ENCODE measurements at places on chromosomes 13 and 19.

DNA sequence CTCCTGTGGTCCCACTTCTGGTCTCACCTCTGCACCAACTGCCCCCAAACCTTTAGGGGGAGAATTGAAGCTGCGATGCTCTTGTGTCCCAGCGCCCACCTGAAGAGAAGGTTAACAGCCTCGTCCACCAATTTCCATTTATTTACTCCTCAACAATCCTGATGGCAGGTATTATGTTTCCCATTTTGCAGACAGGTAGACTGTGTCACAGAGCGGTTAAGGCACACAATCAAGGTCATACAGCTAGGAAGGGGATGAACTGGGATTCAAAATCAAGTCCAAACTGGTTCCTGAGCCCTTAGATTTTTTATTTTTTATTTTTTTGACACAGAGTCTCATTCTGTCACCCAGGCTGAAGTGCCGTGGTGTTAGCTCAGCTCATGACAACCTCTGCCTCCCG is 6.2 kb downstream of the DNASE2 start:
- DNase-seq = no peak

- no peak for DNase-seq
Measured at GRCh38 chr13:54705738-54706137, 1677.1 kb downstream of the OLFM4 start.

DNA sequence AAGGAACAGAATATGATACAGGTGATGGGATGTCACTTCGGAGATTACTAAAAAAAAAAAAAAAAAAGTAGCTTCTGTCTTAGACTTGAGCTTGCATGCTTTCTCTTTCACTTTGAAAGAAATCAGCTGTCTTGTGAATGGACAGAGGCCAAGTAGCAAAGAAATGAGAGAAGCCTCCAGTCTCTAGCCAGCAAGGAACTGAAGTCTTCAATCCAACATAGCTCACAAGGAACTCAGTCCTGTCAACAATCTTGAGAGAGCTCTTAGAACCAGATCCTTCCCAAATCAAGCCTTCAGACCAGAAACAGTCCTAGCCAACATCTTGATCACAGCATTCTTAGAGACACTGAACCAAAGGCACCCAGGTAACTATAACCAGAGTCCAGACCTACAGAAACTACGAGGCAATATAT is 7.7 kb downstream of the N4BP2L2 start:
- DNase-seq = no peak

DNA sequence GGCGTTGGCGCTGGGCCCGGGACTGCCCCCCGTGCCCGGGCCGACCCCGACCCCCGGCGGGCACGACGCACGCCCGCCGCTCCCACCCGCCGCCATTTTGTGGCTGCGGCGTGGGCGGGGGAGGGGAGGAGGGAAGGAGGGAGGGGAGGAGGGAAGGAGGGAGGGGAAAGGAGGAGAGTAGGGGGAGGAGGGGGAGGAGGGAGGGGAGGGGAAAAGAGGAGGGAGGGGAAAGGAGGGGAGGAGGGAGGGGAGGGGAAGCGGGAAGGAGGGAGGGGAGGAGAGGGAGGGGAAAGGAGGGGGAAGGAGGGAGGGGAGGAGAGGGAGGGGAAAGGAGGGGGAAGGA is at the start of gene BTBD2:
Gene BTBD2, minus strand, starts transcription at position 107 of the 343 bp plus-strand sequence. Its CDS starts 11 bp downstream, at position 96.
- peak; percentile 57 for DNase-seq

- no peak for DNase-seq
Measured at GRCh38 chr19:9061879-9062278, 25.0 kb upstream of the OR1M1 start.

DNA sequence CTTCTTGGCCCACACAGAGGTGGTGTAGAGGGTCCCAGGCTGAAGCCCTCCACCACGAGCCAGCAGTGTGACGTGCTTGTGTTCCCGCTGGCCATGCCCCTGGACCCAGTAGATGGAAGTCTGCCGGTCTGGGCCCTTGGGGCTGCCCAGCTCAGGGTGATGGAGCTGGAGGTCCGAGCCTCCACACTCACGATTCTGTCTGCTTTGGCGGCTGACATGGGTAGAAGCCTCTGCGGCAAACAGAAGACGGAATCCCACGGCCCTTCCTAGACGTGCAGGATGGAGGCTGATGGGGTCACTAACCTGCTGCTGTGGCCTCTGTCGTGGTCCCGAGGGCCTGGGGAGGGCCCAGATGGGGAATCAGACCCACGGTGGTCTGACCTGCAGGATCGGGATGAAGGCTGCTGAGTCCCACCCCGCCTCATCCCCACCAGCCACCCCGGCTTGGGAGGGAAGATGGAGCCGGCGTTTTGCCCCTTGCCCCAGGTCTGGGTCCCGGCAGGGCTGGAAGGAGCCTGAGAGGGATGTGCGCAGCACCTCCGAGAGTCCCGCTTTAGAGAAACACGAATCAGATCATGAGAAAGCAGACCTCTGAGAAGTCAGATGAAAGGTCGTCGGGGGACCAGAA is 4.4 kb downstream of the TMEM86B start:
- DNase-seq = no peak

GRCh38 chr13:37534676-37535075 is 63.9 kb downstream of the POSTN start:
- DNase-seq = no peak

GRCh38 chr13:77994166-77994565 is 75.5 kb upstream of the EDNRB start:
- no peak for DNase-seq

- peak; percentile 81 for DNase-seq
Measured at GRCh38 chr13:99434258-99434788, 66.9 kb upstream of the TM9SF2 start.

DNA sequence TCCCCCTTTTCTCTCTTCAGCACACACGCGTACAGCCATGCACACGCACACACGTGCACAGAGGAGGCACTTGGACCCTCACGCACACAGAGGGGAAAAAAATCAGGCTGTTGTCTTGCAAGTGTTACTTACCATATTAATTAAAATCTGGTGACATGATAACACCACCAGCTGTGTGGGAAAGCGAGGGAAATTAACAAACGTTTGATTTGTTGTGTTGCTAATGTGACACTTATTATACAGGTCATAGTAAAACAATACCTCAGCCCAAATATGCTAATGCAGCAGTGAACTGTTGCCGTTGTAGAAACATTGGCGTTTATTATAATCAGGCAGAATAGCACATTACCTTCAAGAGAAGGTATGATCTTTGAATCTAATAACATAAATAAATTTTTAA is 211.7 kb downstream of the TEX29 start:
- DNase-seq = no peak

- DNase-seq = peak; percentile 28
Measured at GRCh38 chr13:23020246-23020843, 160.4 kb upstream of the SGCG start.

GRCh38 chr13:49320975-49321374 is 73.2 kb downstream of the CDADC1 start:
- DNase-seq = no peak

- peak; percentile 66 for DNase-seq
Measured at GRCh38 chr19:15304140-15304705, 28.1 kb downstream of the BRD4 start.

- DNase-seq = peak; percentile 94
Measured at GRCh38 chr19:18117692-18118378, 20.3 kb downstream of the MAST3 start.

- DNase-seq = peak; percentile 71
Measured at GRCh38 chr19:23283925-23284324, 33.7 kb upstream of the ZNF724 start.

DNA sequence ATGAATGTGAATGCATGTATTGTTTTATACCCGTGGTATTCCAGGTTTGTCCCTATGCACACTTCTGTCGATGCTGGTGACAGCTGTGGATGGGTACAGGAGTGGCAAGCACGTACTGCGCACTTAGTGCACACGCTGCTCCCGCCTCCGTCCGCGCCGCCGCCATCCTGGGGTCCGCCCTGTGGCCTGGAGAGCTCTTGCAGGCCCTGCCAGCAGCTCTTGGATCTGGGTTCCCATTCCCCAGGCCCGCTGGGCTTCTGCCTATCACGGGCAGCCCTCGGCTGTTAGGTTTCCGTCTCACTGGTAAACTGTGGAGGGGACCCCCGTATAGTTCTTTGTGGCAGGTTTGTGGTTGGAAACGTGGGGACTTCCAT is 4.0 kb downstream of the GNA11 start:
- no peak for DNase-seq

DNA sequence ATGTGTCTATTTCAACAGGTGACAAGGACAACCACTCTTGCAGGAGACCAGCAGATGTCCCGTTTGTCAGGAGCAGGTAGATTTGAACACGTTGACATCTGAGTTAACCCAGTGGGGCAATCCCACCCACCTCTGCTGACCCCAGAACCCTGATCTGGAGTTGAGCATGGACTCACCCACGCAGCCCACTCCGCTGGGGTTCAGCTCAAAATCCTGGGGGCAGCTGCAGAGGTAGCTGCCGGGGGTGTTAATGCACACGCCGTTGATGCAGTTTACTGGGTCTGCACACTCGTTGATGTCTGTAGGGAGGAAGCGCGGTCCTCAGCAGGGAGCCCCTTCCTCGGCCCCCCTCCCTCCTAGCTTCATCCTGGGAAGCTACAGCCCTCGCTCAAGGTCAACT is 39.9 kb downstream of the FBN3 start:
- DNase-seq = no peak

GRCh38 chr13:46010148-46010547 is 42.4 kb downstream of the ZC3H13 start:
- no peak for DNase-seq

GRCh38 chr13:113638806-113639205 is 19.2 kb downstream of the ATP4B start:
- no peak for DNase-seq

DNA sequence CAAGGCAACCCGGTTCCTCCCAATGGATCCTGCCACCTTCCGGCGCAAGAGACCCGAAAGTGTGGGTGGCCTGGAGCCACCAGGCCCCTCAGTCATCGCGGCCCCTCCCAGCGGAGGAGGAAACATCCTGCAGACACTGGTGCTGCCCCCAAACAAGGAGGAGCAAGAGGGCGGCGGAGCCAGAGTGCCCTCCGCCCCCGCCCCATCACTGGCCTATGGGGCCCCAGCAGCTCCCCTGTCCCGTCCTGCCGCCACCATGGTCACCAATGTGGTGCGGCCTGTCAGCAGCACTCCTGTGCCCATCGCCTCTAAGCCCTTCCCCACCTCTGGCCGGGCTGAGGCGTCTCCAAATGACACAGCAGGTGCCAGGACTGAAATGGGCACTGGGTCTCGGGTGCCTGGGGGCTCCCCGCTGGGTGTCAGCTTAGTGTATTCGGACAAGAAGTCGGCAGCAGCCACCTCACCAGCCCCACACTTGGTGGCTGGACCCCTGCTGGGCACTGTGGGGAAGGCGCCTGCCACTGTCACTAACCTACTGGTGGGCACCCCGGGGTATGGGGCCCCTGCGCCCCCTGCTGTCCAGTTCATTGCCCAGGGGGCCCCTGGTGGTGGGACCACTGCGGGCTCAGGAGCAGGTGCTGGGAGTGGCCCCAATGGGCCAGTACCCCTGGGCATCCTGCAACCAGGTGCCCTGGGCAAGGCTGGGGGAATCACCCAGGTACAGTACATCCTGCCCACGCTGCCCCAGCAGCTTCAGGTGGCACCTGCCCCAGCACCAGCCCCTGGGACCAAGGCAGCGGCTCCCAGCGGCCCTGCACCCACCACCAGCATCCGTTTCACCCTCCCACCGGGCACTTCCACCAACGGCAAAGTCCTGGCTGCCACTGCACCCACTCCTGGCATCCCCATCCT is 11.2 kb upstream of the PRR19 start:
- DNase-seq = peak; percentile 63

DNA sequence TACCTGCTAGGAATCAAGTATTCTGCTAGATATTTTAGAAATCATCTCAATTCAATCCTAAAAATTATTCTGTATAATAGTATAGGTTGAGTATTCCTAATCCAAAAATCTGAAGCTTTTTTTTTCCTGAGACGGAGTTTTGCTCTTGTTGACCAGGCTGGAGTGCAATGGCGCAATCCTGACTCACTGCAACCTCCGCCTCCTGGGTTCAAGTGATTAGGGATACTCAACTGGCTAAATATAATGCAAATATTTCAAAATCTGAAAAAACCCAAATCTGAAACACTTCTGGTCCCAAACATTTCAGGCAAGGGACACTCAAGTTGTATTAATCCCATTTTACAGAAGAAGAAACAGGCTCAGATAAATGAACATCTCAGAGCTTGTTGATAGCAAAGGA is 17.2 kb upstream of the USPL1 start:
- DNase-seq = no peak

GRCh38 chr13:79516595-79516994 is 35.6 kb downstream of the NDFIP2 start:
- no peak for DNase-seq

DNA sequence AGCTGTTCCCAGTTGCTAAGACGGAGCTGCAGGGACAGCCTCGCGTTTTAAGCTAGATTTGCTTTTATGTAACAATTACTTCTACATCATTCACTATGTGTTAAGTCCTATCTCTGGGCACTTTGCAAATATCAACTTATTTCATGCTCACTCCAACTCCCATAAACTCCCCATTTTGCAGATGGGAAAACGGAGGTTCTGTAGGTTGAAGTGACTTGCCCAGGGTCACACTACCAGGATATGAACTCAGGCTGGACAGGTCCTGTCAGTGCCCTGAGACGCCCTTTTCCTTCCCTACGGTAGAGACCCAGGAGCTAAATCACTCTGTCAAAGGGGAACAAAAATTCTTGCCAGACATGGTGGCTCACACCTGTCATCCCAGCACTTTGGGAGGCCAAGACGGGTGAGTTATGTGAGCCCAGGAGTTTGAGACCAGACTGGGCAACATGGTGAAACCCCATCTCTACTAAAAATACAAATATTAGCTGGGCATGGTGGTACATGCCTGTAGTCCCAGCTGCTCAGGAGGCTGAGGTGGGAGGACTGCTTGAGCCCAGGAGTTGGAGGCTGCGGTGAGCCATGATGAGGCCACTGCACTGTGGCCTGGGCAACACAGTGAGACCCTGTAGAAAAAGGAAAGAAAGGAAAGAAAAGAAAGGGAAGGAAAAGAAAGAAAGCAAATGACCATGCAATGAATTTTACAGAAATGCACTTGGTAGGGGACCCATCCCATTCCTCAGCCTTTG is 14.5 kb upstream of the NFIC start:
- no peak for DNase-seq

- peak; percentile 47 for DNase-seq
Measured at GRCh38 chr19:53908106-53908934, 758 bp upstream of the CACNG7 start.

- DNase-seq = peak; percentile 54
Measured at GRCh38 chr13:114130837-114131582, 1.4 kb downstream of the RASA3 start.

GRCh38 chr13:34425327-34425949 is 516.6 kb upstream of the NBEA start:
- DNase-seq = no peak

- DNase-seq = peak; percentile 59
Measured at GRCh38 chr13:98890186-98890585, 87.7 kb downstream of the DOCK9 start.

GRCh38 chr19:51091895-51092873 is 9.5 kb upstream of the KLK14 start:
- DNase-seq = no peak

GRCh38 chr19:21691661-21692060 is 75.7 kb downstream of the ZNF100 start:
- no peak for DNase-seq

DNA sequence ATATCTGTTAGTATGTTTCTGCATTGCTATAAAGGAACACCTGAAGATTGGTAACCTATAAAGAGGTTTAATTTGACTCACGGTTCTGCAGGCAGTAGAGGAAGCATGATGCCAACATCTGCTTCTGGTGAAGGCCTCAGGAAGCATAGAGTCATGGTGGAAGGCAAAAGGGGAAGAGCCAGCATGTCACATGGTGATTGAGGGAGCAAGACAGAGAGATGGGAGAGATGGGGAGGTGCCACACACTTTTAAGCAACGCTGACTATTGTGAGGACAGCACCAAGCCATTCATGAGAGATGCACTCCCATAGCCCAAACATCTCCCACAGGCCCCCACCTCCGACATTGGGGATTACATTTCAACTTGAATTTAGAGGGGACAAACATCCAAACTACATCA is 32.8 kb downstream of the COG6 start:
- no peak for DNase-seq
